ENCODE measurements at places on chromosomes 16 and 17.

DNA sequence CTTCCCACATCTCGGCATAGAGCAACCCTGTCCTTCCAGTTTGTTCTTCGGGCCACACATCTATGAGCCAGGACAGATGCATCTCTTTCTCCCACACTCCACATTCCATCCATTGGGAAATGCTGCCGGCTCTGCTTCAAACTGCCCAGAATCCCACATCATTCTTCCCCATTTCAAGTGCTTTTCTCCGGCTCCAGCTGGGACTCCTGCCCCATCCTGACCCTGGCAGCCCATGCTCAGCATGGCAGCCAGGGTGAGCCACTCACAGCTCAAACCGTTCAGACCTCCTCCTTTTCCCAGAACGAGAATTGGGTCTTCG lies 132.8 kb upstream of the SDK2 start:
- DNase-seq, result no peak

DNA sequence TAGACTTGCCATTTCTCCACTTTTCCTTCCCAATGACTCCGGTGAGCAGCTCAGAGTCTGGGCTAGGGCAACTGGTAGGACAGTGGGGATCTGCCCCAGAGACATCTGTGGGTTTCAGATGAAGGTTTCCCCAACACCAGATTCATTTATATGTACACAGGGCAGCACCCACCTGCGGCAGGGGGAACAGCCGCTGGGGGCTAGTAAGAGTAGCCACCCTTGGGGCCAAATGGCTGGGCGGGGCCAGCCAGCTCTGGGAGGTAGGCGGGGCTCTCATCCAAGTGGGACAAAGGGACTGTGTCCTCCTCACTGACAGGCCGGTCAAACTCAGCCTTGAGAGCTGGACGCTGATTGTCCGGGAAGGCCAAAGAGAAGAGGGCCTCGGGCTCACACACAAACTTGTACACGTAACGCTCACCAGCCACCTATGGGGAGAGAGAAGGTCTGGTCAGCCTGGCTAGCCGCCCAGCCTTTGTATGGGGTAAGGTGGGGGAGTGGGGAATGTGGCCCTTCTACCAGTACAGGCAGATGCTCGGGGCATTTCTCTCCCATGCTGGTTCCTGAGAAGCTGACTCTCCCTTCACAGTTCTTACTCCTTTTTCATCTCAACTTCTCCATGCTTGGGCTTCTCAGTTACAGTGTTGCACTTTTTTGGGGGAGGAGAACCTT lies 17.7 kb downstream of the ETV4 start:
- DNase-seq, result no peak

DNA sequence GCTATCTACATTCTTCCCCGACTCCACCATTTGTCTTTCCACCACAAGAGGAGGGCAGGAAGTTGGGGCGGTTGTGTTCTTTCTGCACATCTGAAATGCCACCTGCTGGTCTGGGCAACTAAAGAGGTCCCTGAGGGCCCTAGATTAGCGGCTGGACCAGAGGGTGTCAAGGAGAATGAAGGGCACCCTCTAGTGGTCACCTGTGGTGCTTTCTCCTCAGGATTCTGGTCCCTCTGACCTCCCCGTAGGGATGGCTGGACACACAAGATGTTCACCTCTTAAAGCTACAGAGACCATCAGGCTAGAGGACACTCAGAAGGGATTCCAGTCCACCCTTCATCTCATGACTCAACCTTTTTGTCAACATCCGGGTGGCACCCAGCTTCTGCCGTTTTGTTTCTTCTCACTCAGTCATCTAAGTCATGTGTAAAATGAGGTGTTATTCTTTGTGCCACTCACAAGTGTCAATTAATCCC lies 2.9 kb upstream of the SCIMP start:
- peak; percentile 90 for DNase-seq

DNA sequence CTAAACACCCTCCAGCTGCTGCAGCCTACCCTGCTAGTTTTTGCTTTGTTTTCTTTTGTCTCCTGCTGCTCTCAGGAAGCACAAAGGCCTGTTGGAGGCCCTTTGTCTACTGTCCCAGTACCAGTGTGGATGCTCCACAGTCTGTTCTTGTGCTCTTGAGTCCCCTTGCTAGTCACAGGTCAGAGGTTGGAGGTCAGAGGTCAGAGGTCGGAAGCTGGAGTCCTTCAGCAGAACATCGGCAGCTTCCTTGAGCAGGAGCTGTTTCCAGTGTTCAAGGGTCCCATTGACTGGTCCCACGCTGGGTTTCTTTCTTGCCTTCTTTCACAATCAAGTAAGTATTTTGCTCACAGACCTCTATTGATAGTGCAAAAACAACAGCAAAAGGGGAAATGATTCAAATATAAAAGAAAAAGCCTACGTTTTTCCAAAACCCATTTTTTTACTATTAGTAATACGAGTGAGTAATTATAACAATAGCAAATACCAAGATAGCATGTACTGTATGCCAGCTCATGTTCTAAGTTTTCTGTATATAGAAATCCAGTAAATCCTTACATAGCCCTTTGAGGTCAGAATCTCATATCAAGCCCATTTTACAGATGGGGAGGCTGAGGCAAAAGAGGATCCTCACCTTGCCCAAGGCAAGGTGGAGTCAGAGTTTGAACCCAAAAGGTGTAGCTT lies 10.9 kb upstream of the IL34 start:
- DNase-seq, result no peak

GRCh38 chr16:1398351-1398750 lies 16.2 kb downstream of the UNKL start:
- DNase-seq, result no peak

- no peak for DNase-seq
Measured at GRCh38 chr17:16286009-16286946, 67.0 kb downstream of the CENPV start.

DNA sequence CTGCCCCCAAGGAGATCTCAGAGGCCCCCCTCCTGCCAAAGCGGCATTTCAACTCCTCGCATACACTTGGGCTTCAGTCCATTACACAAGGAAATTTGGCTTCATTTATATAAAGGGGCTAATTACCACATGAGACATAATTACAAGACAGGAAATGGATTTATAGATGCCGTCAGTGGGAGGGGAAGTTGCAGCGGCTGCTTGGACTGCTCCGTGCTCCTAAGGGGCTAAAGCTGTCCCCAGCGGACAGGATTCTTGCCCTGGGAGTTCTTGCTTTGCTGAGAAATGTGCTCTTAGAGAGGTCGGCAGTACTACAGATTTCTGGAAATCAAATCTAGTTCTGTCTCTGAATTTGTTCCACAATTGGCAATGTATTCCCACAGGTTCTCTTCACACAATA lies 57.2 kb upstream of the NLK start:
- DNase-seq, result peak; percentile 63

DNA sequence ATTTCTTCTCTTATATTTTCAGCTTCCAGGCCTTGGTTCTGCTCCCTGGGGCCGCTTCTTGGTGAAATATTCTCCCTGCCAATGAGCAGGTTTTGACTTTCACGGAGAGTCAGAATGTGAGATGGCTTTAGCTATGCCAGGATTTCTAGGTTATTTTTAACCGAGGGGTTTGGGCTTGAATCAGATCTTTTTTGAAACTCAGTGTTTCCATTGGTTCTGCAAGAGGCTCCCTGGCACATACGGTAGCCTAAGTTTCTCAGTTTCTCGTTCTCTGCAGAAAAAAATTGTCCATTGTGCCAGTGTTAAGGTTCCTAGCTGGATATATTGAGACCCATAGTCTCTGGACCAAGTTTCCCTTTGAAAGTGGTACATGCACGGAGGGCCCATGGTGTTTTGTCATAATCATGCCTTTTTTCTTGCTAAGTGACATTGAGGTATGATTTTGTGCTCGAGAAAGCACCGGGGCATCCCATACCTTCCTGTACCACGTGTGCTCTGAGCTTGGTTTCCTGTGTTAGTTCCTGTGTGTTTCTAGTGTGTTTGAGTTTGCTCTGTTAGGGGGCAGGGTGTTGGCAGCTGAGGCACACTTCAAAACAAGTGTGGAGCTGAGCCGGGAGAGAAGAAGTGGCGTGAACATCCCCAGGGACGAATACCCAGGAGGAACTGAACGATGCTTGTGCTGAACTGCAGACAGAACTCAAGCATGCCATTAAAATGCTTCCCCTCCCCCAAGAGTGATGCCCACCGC lies 127.2 kb downstream of the HS3ST3B1 start:
- no peak for DNase-seq

- peak; percentile 57 for DNase-seq
Measured at GRCh38 chr17:1108478-1108764, 71.4 kb downstream of the ABR start.

DNA sequence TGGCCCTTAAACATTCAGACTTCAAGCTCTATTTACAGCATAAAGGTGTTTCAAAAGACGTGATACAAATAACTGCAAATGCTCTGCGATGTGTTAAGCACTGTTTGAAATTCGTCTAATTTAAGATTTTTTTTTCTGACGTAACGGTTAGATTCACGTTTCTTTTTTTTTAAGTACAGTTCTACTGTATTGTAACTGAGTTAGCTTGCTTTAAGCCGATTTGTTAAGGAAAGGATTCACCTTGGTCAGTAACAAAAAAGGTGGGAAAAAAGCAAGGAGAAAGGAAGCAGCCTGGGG lies 681 bp upstream of the MAPT start:
- DNase-seq, result no peak

GRCh38 chr16:65111306-65111705 lies 10.6 kb downstream of the CDH11 start:
- DNase-seq, result no peak

GRCh38 chr17:65985571-65985970 lies 206.4 kb downstream of the CEP112 start:
- DNase-seq, result no peak

- no peak for DNase-seq
Measured at GRCh38 chr16:82796047-82796446, 169.3 kb downstream of the CDH13 start.

GRCh38 chr17:39014044-39014794 lies 47.0 kb upstream of the FBXO47 start:
- no peak for DNase-seq

GRCh38 chr17:78674156-78674555 lies 97.0 kb upstream of the DNAH17 start:
- no peak for DNase-seq

DNA sequence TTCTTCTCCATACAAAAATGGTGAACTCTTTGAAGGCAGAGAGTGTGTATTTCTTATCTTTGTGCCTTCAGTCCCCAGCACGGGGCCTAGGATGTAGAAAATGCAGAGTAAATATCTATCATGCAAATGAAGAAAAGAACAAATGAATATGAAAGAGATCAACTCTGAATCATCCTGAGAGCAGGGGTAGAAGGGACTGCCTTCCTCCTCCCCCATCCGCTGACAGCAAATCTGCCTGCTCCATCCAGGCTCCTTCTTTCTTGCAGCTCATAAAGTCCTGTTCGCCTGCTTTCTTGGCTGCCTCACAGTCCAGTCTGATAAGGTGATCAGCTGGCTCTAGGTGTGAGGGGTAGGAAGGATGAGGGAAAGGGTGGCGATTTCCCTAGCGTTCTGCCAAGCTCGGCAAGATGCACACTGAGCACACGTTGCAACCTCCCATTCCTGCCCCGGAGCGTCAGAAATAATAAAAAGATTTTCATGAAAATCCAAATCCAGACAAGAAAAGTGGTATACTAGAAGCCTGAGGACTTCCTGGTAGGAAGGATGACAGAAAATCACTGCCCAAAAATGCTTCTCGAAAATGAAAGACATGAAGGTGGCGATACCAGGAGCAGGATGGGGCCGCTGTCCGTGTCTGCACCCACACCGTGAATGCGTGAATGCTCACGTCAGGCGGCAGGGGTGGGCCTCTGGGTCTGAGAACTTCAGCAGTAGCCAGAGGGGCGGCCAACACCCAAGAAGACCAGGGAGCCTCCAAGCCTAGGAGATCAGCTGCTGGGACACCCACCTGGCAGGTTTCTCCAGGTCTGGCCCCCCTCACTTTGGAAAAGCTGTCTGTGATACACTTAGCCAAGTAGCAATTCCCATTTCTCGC lies 67.1 kb downstream of the VPS53 start:
- no peak for DNase-seq

DNA sequence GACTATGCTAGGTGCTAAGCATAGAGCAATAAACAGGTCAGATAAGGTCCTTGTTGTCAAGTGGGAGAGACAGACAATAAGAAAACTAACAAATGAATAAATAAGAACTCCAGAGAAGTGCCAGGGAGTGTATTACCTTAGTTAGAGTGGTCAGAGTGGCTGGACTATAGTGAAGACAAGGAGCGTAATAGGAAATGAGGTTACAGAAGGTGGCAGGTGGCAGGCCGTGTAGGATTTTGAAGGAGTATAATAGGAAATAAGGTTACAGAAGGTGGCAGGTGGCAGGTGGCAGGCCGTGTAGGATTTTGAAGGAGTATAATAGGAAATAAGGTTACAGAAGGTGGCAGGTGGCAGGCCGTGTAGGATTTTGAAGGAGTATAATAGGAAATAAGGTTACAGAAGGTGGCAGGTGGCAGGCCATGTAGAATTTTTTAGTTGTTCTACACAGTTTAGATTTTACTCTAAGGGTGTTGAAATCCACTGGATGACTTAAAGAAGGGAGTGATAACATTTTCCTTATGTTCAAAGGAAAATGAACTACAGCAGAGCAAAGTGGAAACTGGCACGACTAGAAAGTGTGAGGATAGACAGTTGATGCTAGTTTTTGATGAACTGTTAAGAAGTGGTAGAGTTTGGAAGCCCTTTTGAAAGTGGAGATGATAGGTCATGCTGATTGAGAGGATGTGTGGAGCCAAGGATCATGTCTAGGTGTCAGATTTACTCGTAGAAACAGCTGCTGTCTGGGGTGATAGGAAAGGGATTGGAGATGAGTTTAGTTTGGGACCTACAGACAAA lies 3.6 kb upstream of the KRTAP3-1 start:
- no peak for DNase-seq

- peak; percentile 21 for DNase-seq
Measured at GRCh38 chr16:30369091-30369937, 980 bp downstream of the TBC1D10B start.

DNA sequence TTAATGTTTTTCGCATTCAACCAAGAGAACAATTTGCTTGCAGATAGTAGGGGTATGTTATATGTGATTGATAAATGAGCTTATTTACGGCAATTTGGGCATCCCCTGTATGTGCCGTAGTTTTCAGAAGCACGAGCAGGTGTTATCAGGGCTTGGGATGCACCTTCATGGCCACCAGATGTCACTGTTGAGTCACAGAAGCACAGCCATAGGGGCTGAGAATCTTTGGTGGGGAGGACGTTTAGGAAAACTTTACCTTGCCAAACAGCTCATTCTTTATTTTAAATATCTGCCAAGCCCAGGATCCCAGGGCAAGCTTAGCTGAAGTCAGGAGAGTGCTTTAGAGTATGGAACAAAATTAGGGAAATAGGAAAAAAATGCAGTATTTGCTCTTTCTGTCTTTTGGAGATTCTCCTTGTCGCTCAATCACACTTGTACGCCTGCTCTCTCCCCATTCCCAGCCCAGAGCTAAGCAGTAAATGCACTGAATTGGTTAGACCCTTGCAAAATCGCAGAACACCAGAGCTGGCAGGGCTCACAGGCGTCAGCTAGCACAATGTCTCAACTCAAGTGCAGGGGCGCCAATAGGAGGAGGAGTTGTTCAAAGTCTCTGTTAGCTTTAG lies 93.6 kb upstream of the MPHOSPH6 start:
- DNase-seq, result peak; percentile 72
